ENCODE measurements at places on chromosomes 12 and 14.
A peak's percentile ranks its signal among the peaks of the same experiment; 100 is the strongest.

DNA sequence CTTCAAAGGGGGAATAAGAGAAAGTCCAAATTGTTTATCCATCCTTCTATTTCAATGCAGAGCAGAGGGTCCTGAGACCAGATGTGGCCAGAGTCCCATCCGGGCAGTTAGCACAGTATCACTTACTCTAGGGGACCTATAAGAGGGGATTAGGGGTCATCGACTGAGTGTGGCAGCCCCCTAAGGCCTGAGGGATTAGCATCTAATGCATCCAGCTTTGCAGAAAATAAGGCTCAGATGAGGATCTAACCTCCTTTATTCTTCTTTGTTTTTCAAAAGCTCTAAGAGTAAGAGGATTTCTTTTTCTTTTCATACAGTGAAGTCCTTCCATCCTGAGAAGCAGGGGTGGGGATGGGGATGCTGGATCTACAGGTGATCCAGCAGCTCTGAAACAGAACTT, 43.5 kb downstream of the NEUROD4 start:
- DNase-seq = no peak

- DNase-seq = no peak
Observed at GRCh38 chr12:82971584-82971983, 284.9 kb downstream of the TMTC2 start.

DNA sequence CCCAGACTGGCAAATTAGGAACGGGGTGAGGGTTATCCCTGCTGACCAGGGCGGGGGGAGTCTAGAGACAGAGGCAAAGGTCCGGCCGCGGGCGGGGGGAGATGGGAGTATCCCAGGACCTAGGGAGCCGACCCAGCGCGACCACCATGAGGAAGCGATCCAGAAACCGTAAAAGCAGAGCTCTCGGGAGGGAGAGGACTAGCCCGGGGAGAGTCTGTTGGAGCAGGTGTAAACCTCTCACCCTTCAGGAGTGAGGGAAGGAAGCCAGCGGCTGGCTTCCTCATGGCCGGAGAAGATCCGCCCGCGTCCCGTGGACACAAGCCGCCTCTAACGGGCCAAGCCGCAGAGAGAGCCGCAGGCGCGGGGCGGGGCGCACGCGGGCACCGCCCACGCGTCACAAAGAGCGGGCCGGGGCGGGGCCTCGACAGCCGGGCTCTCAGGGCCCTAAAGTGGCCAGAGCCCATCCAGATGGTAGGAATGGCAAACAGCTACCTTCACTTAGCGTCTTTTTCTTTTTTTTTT, at the start of gene ACRBP:
TSS of gene ACRBP (minus strand) at position 350 of the 522 bp plus-strand sequence. CDS start at position 284, 66 bp downstream.
- DNase-seq = peak; percentile 76

DNA sequence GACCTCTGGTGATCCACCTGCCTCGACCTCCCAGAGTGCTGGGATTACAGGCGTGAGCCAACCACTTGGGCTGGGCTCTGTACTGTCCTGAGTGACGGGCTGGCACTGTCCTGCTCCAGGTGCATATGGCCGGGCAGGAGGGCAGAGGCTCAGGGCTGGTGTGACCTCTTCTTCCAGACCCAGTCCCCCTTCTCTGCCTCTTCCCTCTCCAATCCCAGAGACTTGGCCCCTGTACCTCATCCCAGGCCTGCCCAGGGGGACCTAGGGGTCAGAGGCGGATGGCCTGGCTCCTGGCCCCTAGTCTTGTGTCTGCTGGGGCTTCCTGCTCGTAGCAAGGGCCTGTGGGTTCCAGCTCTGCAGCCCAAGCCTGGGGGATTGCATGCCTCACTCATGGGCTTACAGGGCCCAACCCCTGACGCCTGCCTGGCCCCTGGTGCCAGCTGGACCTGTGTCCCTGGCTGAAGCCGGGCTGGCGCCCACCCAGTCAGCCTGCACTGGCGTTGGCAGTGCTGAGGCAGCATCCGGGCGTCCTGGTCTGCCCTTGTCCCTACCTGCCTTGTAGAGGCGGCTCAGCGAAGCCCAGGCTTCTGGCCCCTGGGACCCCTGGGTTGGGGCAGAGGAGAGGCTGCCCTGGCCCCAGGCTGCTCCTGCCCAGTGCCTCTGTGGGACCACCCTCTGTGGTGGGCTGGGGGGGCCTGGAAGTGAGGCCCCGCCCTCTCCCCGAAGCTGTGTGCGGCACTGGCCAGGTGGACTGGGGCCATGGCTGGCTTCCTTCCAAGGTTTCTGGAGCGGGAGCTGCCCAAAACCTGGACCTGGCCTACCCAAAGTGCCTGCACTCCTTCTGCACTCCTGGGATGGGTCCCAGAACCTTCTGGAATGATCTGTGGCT, 4.3 kb downstream of the TEDC1 start:
- DNase-seq = peak; percentile 62

- no peak for DNase-seq
Observed at GRCh38 chr14:95328729-95329503, 9.2 kb upstream of the CLMN start.

DNA sequence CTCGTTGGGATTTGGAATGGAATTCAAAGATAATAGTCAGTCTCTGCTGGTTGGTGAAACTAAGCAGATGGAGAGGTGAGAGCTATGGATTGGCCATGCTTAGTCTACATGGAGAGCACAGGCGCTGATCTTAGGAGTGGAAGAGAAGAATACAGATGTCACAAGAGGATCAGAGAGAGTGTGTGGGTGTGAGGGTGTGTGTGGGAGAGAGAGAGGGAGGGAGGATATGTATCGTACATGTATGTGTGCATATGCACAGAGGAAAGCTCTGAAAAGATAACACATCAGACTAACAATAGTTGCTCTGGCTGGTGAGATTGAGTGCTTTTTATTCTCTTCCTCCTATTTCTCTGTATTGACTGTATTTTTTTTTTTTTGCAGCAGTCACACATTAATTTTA, 686.2 kb upstream of the TBX3 start:
- no peak for DNase-seq

- DNase-seq = no peak
Observed at GRCh38 chr12:79524507-79525148, 166.1 kb downstream of the PAWR start.

GRCh38 chr12:118827606-118828005, 153.7 kb upstream of the SRRM4 start:
- no peak for DNase-seq

DNA sequence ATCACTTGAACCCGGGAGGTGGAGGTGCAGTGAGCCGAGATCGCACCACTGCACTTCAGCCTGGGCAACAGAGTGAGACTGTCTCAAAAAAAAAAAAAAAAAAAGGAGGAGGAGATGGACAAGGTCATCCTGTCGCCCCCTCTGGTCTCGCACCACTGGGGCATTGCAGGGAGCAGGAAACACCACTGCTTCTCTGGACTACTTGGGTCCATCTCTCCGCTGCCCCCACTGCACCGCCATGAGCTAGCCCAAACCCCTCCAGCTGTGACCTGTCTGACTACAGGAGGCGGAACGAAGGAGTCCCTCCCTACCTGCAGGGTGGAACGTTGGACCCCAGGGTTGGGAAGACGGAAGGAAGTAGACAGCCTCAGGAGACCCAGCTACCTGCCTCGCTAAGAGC, 18.2 kb upstream of the FAM222A start:
- DNase-seq = no peak

GRCh38 chr12:82959821-82960220, 273.1 kb downstream of the TMTC2 start:
- no peak for DNase-seq

Data from femur (tissue), 1 donor.